ENCODE measurements at places on chromosomes 7 and 10.

GRCh38 chr7:106563466-106564150, 97.3 kb downstream of the CCDC71L start:
- no peak for DNase-seq

DNA sequence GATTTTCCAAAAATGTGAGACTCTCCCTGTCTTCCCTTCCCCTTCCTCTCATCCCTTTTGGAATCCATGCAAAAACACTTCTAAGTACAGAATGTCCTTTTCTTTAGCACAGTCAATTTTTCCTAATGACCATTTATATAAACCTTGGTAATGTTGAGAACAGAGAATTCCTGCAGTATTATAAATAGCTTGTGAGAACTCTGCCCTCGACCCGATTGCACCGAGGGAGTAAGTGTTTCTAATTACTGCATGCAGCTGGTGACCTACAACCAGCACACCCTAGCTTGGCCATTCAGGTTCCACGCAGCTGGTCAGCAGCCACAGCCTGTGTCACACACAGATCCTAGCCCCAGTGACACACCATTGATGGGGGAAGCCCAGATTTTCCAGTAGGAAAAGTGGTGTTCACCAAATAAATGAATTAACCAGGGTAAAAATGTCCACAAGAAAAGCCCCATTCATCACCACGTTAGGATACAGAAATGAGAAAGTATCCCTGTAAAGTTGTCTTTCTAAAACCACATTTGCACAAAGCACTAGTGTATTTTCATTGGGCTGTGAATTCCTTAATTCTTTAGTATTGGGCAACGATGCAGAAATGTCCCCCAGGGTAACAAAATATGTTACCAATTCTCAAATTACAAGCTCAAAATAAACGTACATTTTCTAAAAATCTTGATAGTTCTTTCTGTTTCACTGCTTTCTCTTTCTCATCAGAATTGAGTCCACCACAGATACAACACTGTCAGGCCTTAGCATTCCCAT, 499.0 kb upstream of the KLF6 start:
- no peak for DNase-seq

DNA sequence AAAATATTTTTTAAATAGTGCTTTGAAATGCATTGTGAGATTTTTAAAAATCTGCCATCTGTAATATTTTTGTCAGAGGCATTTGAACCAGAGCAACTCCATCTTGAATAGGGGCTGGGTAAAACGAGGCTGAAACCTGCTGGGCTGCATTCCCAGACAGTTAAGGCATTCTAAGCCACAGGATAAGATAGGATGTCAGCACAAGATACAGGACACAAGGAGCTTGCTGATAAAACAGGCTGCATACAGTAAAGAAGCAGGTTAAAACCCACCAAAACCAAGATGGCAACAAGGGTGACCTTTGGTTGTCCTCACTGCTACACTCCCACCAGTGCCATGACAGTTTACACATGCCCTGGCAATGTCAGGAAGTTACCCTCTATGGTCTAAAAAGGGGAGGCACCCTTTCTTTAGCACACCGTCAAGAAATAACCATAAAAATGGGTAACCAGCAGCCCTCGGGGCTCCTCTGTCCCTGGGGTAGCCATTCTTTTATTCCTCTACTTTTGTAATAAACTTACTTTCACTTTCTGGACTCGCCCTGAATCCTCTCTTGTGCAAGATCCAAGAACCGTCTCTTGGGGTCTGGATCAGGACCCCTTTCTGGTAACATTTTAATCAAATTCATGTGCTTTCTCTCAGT, 273.7 kb downstream of the SEMA3D start:
- no peak for DNase-seq

DNA sequence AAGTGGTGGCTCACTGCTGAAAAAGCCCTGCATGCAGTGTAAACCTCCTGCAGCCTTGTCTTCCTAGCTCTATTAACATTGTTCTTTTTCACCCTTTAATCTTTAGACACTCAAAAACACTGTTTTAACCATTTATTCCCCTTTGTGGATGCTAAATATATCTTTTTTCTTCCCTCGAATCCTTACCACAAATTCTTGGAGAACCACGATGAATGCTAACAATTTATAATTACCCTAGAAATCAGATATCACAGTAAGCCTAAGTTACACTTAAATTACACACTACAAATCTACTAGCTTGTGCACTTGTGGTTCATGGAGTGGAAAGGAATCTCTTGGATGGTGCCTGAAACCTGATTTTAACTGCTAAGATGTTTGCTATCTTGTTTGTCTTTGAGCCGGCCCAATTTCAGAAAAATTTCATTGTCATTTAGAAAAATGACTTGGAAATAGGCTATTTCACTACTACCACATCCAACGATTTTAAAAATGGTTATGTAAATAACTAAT, 125.1 kb upstream of the NOBOX start:
- DNase-seq = no peak

GRCh38 chr7:2018569-2019460, 213.9 kb downstream of the MAD1L1 start:
- no peak for DNase-seq

- DNase-seq = no peak
Observed at GRCh38 chr7:124411796-124412195, 353.8 kb downstream of the GPR37 start.

DNA sequence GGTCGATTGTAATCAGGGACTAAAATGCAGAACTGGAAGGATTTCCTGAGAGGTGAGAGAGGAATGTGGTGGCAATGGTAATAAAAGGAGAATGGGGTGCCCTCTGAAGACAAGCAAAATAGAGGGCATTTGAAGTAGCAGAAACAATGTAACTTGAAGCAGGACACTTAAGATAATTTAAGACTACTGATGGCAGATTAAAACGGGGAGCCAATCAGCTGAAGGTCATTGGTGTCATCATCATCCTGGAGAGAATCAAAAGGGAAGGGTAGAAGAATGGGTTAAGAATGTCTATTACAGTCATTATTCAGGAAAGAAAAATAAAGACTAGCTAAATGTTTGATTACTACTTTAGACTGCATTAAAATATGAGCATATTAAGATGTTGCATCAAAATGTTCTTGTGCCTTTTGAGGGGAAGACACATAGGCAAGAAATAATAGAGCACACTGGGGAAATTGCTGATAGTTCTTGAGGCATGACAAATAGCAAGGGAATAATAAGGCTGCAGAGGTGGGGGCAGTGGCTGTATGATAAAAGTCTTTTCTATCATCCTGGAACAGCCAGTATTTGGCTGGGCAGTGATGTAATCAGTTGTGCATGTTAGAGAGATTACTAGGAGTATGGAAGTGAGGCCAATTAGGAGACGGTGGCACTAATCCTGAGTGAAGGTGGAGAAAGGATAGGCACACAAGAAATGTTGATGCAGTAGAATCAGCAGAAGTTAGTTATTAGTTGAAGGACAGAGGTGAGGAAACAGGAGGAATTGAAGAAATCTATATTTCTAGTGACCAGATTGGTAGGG, 60.2 kb downstream of the CCDC71L start:
- no peak for DNase-seq

DNA sequence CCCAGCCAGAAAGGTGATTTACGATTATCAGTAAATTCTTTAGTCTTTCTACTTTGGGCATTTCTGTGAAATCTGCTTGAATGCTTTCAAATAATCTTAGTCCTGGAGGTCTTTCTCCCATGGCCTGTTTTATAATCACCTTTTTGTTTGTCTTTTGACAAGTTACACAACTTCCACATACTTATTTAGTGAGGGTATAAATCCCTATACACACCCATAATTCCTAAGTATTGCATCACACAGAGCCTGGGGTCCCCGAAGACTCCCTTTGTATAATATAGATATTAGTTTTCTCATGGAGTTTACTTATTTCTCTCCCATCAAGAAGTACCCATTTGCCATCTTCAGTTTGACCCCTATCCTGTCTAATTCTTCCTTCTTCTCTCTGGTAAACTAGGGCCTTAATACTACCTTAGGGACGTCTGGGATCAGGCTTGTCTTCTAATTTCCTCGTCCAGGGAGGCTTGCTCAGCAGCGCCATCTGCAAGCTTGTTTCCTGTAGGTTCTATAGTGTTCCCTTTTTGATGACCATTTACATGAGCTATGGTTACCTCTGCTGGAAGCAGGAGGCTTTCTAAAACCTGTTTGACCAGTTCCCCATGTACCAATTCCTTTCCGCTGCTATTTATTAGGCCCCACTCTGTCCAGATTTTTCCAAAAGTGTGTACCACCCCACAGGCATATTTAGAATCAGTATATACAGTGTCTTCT, 8.1 kb downstream of the DNAH11 start:
- no peak for DNase-seq

GRCh38 chr7:38217672-38218071, 39.6 kb downstream of the STARD3NL start:
- no peak for DNase-seq

DNA sequence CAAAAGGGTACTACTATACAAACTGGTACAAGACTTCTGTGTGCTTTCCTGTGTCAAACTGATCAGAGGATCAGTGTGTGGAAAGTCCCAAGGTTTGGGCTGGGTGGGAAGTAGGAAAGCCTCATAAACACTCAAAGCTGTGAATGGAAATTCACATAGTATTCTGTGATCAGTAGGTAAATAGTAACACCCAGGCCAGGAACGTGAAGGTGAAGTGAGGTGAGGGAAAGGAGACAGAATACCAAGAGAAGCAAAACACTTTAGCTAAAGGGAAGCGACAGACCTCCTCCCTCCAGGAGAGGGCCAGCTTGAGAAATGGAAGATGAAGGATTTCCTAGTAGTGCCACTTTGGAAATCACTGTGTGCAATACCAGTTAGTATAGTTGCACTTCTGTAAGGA, 451.9 kb downstream of the KCNMA1 start:
- DNase-seq = no peak

DNA sequence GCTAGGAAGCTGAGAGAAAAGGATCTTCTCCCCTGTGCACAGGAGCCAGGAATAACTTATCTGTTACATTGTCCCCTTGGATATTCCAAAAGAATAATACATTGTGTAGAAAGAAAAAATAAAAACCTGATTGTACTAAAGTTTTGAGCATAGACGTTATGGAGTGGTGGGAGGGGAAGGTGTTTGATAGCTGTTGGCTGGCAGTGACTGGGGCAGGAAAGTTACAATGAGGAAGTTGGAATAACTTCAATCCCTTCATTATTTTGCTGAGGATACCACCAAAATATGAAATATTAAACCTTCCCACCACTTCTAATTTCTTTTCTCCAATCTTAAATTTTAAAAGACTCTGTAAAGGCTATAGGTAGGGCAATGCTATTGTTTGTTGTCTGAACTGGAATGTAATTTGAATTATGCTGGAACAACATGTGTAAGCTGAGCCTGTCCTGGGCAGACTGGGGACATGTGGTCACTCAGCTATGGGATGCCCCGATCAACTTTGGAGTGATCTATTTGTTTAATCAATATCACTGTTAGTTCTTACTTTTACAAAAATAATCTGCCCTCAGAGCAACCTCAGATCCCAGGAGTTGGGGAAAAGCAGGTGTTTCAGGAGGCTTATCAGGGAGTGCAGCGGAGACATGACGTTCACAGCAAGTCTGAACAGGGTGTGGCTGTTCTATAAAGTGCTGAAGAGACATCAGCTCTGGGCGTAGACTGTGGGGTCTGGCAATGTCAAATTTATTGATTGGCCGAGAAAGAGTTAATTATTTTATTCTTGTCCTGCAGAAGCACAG, 20.8 kb downstream of the CYP3A43 start:
- no peak for DNase-seq

DNA sequence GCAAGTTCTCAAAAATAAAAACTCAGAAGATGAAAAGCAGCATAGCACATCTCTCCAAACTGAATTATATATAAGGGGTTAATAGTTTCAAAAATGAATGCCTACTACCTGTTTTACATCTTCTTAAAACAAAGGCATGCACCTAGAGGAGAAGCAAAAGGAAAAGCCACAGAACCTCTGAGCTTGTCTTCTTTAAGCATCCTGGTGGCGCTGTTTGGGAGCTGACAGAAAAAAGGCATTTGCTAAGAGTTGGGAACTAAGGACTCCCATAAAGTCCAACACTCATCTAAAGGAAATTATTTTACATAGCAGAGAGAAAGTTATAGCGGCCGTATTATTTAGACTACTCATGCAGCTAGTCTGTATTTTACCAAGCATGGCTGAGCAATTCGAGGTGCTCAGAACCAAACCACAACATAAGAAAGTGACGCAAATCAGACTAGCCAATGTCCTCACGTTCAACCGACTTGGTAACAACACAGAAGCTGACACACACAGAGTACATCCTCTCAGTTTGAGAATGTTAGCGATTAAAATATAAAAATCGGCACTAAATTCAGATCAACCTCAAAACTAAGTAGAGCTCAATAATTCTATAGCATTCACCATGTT, 38.8 kb downstream of the PTN start:
- DNase-seq = no peak

DNA sequence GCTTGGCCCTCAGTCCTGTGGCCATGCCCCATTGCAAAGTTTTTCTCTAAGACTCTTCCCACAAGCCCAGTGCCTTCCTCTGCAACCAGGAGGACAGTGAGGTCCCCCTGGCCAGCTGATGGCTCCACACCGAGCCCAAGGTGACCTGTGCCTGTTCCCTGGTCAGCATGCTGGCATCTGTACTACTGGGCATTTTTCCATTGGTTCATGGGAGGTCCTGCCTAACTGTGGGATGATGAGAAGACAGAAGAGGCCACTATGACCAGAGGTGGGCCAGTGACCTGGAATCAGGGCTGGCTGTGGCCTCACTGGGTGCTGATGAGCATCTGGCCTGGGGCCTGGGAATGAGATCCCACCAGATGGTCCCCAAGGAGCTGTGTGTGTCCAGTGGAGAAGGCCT, 20.2 kb downstream of the CALML3 start:
- no peak for DNase-seq

DNA sequence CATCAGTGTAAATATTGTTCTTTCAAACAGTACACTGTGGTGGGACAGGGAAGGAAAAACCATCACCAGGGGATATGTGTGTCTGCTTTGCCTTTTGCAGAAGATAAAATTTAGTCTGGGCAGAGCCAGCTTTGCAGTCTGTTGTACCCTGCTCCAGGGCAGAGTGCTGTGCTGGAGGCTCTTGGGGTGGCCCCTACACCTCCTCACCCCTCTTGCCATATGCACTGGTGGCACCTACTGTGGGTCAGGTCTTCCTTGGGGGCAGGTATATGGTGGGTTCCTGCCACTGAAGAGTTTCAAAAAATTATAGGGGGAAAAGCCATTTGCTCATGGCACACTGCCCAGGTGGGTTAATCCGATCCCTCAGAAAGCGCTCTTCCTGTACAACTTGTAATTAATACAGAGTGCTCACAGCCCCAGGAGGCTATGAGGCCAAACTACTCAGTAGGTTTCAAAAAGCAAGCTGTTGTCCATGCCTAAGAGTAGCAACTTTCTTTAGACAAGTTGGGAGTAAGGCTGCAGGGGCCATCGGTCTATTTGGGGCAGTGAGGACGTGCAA, 112.7 kb upstream of the BMPER start:
- DNase-seq = no peak

DNA sequence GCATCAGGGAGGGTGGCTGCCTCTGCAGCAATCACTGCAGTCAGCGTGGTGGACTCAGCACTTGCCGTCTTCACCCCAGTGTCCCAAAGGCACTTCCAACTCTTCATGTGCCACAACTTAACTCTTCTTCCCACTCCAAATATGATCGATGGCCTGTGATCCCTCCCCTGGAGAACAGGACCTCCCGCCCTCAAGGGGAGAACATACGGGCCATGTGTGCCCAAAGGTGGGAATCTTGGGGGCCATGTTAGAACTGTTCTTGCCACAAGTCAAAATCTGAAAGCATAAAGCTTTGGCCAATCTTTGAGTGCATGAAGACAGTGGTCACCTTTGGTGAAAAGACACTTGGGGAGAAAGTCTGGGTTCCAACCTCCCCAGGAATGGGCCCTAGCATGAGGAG, 368.5 kb upstream of the MGMT start:
- DNase-seq = no peak
